ENCODE measurements at places on chromosomes 7 and 10.

- peaks cover 5% of the 10 kb centered on the region for H3K4me1 ChIP-seq
- DNase-seq, result no peak
- peak overlapping the region; percentile 10 for H3K27ac ChIP-seq
- no peak overlapping the region for H3K4me3 ChIP-seq
Observed at GRCh38 chr10:132471125-132471451, 66.5 kb upstream of the INPP5A start.

- H3K36me3 ChIP-seq, result no peaks in the 10 kb centered on the region
- H3K27me3 ChIP-seq, result no peaks in the 10 kb centered on the region
- H3K4me3 ChIP-seq, result no peak overlapping the region
- no peak for DNase-seq
Observed at GRCh38 chr7:132290021-132290420, 286.2 kb downstream of the PLXNA4 start.

DNA sequence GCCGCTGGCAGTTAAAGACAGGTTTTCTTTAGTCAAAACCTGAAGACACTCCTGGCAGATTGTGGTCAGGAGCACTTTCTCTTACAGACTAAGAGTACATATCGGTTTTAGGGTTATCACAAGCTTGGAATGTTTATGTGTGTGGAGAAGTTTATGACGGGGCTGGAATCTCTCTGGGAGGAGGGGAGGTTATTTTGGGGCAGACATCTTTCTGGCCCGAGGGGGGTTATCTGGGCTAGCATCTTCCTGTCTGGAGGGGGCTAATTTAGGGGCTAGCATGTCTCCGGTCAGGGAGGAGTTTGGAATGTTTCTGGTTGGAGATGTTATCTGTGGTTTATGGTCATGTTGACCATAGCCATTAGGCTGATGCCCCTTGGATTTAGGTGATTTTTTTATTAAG, 141.2 kb upstream of the KIF5B start:
- no peak overlapping the region for H3K27ac ChIP-seq
- H3K4me3 ChIP-seq, result no peak overlapping the region
- H3K4me1 ChIP-seq, result no peaks in the 10 kb centered on the region

DNA sequence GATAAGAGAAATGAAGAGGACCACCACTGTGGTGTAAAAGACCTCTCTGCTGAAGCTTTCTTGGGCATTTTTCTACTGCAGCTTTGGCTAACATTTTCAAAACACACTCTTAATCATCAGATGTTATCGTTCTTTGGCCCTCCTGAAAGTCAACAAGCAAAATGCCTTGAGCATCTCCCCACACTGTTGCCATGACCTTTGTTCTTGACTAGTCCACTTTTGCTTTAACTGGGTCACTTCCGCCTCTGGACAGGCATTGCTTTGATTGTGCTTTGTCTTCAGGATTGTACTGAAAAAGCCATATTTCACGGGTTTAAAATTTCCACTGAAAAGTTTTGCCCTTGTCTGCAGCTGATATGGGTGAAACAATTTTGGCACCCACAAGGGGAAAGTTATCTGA, 107.8 kb upstream of the CXCL12 start:
- no peak for DNase-seq
- H3K4me3 ChIP-seq, result no peak overlapping the region
- H3K27me3 ChIP-seq, result no peaks in the 10 kb centered on the region
- no peaks in the 10 kb centered on the region for H3K4me1 ChIP-seq
- no peaks in the 10 kb centered on the region for H3K36me3 ChIP-seq
- no peak overlapping the region for H3K27ac ChIP-seq

DNA sequence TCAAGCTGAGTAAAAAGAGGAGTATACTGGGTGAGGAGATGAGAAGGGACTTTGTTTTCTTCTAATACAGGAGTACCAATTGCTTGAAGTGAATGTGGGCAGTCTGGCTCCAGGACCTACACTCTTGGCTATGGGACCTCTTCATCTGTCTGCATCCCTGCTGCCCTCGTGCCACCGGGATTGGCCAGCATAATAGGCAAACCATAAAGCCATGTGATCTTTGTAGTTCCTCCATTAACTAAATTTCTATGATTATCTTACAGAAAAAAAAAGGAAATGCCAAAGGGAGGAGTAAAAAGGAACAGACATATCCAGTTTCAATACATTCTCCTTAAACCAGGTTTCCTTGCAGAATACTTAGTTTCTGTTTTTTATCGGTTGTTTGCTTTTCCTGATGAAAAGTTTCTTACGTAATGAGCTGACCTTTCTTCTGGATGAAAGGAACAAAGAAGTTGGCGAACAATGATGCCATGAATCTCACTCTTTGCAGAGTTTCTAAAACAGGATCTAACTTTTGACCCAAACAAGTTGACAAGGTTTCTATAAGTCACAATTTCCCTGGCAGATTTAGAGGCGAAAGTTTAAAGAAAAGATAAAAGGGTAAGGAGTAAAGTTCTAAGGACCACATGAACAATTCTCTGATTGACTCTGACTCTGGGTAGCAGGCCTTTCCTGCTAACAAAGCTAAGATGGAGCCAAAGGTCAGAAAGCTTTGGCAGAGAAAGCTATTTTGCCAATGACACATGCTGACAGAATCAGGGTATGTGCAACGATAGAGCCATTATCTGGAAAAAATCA, 54.1 kb downstream of the LAMB1 start:
- no peak for DNase-seq
- H3K4me1 ChIP-seq, result peaks cover 5% of the 10 kb centered on the region
- no peaks in the 10 kb centered on the region for H3K27me3 ChIP-seq
- peaks cover 73% of the 10 kb centered on the region for H3K36me3 ChIP-seq
- peak overlapping the region; percentile 48 for H3K27ac ChIP-seq

- no peaks in the 10 kb centered on the region for H3K27me3 ChIP-seq
- no peaks in the 10 kb centered on the region for H3K4me1 ChIP-seq
- no peak within 1 kb of the TSS for H3K27ac ChIP-seq
- DNase-seq, result no peak
Observed at GRCh38 chr10:122271076-122271475, at the start of gene BTBD16. TSS of gene BTBD16 (plus strand) at chr10:122271296. CDS start at chr10:122275082, 3,786 bp downstream.

DNA sequence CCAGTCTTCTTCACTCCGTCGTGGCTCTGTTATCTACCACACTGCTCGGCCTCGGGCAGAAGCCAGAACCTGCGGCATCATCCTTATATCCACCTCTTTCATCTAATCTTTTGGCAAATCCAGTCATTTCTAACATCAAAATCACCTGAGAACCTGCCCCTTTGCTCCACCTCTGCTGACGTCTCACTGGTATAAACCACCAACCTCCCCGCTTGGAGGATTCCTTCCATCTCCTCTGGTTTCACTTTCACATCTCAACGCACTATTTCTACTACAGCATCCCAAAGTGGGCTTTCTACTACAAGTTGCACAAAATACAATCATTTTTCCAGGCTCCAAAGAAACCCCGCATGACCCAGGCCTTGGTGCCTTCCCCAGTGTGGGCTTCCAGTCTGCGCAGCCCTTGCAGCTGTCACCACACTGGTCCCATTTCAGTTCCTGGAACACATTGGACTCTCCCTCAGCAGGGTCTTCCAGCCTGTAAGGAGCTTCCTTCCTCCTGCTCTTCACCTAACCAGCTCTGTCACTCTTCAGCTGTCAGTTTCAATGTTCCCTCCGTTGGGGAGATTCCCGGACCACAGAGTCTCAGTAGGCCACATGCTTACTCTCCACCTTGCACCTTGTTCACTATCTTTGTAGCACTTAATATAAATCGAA, 85.0 kb downstream of the PRKCQ start:
- no peaks in the 10 kb centered on the region for H3K36me3 ChIP-seq
- H3K27ac ChIP-seq, result no peak overlapping the region
- no peaks in the 10 kb centered on the region for H3K27me3 ChIP-seq
- DNase-seq, result no peak

DNA sequence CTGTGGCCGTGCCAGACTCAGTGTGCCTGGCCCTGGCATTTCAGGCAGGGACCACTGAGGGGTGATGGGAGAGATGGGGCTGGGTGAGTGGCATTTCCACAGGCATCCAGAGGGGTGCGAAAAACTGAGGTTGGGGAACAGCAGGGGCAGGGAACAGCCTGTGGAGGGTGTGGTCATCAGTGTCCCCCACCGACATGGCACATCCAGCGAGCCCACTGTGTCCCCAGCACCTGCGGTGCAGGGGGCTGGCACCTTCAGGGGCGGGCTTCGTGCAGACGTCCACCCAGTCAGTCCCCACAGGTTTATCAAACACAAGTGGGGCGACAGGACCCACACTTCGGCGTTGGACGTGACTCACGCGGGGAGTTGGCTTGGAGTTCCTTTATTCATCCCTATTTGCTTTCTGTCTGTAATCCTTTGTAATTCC, 14.8 kb downstream of the CUX1 start:
- no peak overlapping the region for H3K4me3 ChIP-seq
- H3K27me3 ChIP-seq, result no peaks in the 10 kb centered on the region
- H3K36me3 ChIP-seq, result no peaks in the 10 kb centered on the region
- H3K4me1 ChIP-seq, result peaks cover 18% of the 10 kb centered on the region
- peak overlapping the region; percentile 68 for H3K27ac ChIP-seq
- no peak for DNase-seq

GRCh38 chr10:31124852-31125251, 93.2 kb upstream of the ZNF438 start:
- no peak overlapping the region for H3K4me3 ChIP-seq
- no peak for DNase-seq
- no peaks in the 10 kb centered on the region for H3K27me3 ChIP-seq
- no peak overlapping the region for H3K27ac ChIP-seq
- H3K36me3 ChIP-seq, result no peaks in the 10 kb centered on the region
- H3K4me1 ChIP-seq, result peaks cover 15% of the 10 kb centered on the region

DNA sequence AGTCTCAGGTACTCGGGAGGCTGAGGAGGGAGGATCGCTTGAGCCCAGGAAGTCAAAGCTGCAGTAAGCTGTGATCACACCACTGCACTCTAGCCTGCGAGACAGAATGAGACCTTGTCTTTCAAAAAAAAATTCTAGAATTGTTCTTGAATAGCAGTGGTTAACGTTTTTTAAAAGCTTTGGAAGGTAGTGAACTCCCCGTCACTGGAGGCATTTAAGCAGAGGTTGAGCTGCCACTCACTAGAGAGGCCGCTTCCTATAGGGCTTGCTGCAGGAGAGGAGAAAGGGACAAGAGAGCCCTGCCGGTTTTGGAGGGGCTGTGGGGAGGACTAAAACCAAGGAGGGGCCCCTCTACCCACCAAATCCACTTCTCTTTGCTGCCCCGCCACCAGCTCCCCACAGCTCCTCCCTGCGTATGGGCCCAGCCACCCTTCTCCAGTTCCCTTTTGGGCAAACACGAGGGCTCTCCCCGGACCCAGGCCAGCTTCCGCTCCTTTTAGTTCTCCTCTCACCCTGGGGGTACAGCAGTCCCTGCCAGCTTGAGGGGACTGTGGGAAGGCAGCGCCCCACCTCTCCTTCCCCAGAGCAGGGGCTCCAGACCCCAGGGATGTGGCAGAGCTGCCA, 86.9 kb upstream of the GTF2I start:
- H3K27ac ChIP-seq, result no peak overlapping the region
- DNase-seq, result no peak
- no peak overlapping the region for H3K4me3 ChIP-seq

DNA sequence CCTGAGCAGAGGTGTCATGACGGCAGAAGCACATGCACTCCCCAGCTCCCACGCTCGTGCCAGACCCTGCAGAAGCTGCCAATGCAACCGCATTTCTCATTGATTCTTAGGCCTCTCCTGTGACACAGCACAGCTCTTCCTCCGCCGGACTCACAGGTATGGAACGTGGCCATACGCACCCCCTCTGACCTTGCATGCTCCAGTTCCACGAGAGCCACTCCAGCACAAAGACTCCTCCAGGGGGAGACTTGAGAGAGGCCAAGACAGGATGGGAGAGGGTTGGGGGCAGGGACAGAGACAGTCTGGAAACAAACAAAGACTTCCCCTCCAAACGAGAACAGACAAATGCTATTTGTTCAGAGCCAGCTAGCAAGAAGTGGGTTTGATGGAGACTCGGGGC, 124.3 kb upstream of the PPP2R2D start:
- no peak overlapping the region for H3K27ac ChIP-seq
- H3K36me3 ChIP-seq, result no peaks in the 10 kb centered on the region
- H3K27me3 ChIP-seq, result peaks cover 4% of the 10 kb centered on the region
- H3K4me3 ChIP-seq, result no peak overlapping the region

- DNase-seq, result no peak
- no peaks in the 10 kb centered on the region for H3K36me3 ChIP-seq
- peaks cover 35% of the 10 kb centered on the region for H3K4me1 ChIP-seq
- no peak overlapping the region for H3K27ac ChIP-seq
Observed at GRCh38 chr10:120950051-120950561, 98.9 kb downstream of the WDR11 start.

GRCh38 chr7:35185908-35186731, 67.8 kb downstream of the TBX20 start:
- H3K27ac ChIP-seq, result no peak overlapping the region
- peaks cover 17% of the 10 kb centered on the region for H3K4me1 ChIP-seq
- no peaks in the 10 kb centered on the region for H3K27me3 ChIP-seq
- no peak for DNase-seq

DNA sequence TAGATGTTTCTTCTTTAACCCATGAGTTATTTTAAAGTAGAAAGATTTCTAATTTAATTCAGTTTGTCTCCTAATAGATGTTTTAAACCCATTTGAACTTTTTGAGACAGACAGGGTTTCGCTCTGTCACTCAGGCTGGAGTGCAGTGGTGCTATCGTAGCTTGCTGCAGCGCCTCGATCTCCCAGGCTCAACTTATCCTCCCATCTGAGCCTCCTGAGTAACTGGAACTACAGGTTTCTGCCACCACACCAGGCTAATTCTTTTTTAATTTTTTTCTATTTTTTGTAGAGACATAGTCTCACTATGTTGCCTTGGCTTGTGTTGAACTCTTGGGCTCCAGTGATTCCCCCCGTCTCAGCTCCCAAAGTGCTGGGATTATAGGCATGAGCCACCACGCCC, 53.0 kb upstream of the RAB18 start:
- no peaks in the 10 kb centered on the region for H3K4me1 ChIP-seq
- no peak for DNase-seq
- no peak overlapping the region for H3K4me3 ChIP-seq
- no peak overlapping the region for H3K27ac ChIP-seq
- H3K27me3 ChIP-seq, result no peaks in the 10 kb centered on the region

DNA sequence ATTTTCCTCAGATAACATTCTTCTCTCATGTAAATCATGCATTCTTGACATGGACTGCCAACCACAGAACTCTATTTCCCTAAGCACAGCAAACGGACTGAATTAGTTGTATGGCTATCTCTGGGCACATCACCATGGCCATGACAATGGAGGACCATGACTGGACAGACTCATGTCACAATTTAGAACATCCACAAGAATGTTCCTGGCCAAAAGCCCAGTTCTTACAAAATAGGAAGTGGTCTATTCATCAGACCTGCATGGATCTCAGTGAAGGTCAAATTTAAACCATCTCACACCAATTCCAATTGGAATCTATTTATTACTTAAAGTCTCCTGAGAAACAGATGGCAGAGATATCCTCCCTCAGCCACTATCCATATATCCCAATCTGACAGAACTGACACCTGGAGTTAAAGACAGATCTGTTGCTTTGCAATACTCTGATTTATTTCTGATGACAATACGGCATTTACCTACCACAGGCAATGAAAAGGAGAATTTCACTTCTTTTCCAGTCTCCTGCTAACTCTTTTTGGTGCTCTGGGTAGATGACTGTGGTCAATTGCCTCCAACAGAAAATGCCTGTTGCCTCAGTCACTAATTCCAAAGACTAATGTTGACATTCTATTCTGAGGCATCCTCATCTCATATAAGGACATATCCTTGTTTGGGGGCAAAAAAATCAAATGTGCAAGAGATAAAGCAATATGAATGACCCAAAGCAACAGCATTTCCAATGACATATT, 254.8 kb downstream of the HTR7 start:
- H3K27ac ChIP-seq, result no peak overlapping the region
- no peaks in the 10 kb centered on the region for H3K4me1 ChIP-seq
- H3K27me3 ChIP-seq, result no peaks in the 10 kb centered on the region

GRCh38 chr7:51471210-51471980, 154.8 kb upstream of the COBL start:
- H3K4me1 ChIP-seq, result peaks cover 8% of the 10 kb centered on the region
- no peak overlapping the region for H3K4me3 ChIP-seq
- DNase-seq, result no peak
- no peaks in the 10 kb centered on the region for H3K36me3 ChIP-seq
- H3K27me3 ChIP-seq, result no peaks in the 10 kb centered on the region
- H3K27ac ChIP-seq, result no peak overlapping the region

All from esophagus squamous epithelium (tissue), 5 donors.